Stimulated activated CD8-positive, alpha-beta memory T cell treated with anti-CD3 and anti-CD28 coated beads, Interleukin-7, amount 100 ng/mL, for 1 hour (primary cell): ENCODE measurements at places on chromosomes 1 and 21.

- no peak for DNase-seq
Observed at GRCh38 chr1:7427605-7428300, 343.3 kb upstream of the VAMP3 start.

GRCh38 chr21:35438643-35439404, 389.7 kb upstream of the RUNX1 start:
- no peak for DNase-seq

DNA sequence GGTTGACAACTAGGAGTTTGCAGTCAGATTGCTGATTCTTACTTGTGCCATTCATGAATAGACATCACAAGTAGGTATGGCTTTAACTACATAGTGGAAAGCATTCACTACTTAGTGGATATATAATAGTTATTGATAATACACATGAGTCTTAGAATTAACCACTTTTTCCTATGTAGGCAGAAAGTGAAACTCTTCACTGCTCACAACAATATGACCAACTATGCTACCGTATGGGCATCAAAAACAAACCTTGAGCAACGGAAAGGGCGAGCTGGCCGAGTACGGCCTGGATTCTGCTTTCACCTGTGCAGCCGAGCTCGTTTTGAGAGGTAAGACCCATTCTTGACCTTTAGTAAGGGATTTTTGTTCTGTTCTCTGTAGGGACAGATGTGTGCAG, 38.7 kb downstream of the DHX9 start:
- DNase-seq: no peak

GRCh38 chr1:146012703-146013558, 8.6 kb downstream of the HJV start:
- no peak for DNase-seq

DNA sequence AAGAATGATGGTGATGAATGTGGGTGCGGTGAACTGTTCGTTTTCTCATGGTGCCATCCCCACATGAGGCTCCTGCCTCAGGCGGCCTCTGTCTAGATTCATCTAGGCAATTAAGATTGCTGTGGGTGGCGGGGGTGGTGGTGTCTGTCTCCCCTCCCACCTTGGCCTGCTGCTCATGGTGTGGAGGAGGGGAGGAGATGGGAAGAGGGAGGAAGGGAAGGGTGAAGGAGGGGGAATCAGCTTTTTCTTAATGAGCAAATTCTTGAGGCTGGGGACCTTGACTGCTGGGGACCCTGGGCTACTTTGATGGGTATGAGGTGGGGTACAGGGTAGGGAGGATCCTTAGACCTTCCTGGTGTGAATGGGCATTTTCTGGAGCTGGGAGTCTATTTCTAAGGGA, 55.8 kb downstream of the H3-3A start:
- no peak for DNase-seq

- no peak for DNase-seq
Observed at GRCh38 chr21:36460866-36461265, 19.1 kb downstream of the CLDN14 start.

GRCh38 chr21:42818328-42818749, 61.0 kb downstream of the WDR4 start:
- DNase-seq: peak; percentile 40

GRCh38 chr21:45014747-45015468, 59.5 kb upstream of the ADARB1 start:
- no peak for DNase-seq

GRCh38 chr1:214833178-214833756, 230.3 kb downstream of the CENPF start:
- no peak for DNase-seq

DNA sequence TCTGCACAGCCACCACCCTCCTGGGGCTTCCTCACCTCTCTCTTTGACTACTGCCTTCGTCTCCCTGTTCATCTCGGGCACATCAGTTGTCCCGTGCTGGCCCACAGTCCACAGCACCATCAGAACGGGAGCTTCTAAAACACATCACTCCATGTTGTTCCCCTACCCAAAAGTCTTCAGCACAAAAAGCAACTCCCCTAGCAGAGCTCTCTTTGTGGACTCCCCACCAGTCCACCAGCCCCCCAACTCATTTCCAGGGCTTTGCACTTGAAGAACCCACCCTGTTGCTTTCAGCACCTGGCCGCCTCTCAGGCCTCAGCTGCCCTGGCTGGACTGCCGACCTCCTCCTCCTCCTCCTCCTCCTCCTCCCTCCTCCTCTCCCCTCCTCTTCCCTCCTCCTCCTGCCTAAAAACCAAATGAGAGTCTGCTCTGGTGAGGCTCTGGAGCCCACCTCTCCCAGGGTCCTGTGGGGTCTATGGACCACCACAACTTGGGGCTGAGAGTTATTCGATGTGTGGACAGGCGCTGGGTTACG, 251.2 kb upstream of the VAMP3 start:
- no peak for DNase-seq

- DNase-seq: no peak
Observed at GRCh38 chr1:56535939-56536338, 43.4 kb downstream of the PLPP3 start.

DNA sequence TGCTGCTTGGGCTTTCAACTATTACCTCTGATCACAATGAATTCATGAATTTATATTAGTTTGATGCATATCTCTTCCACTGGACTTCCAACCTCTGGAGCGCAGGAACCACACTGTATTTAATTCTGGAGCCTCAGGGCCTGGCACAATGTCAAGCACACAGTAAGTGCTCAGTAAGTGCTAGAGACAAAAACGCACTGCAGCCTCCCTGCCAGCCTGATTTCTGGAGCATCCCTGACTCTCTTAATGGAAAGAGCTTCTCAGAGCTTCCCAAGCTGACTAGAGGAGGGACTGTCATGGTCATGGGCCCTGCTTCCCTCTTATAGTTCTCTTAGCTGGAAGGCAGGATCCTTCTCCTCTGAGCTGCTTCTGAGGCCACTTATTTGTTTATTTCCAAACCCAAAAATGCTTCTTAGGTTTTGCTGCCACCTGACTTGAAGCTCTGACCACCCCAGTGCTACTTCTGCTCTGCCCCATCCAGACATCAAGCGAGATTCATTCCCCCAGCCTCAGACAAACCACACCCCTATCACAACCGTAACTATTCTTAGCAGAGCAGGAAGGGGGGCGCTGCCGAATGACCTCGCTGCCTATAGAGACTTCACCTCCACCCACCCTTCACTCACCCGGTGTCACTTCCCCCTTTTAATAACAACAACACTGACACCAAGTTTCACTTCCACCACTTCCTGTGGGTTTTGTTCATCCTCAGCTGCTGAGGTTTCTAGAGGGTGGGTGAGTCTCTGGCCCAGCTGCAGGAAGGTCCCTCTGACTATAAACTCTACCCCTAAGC, 33.6 kb downstream of the NUAK2 start:
- peak; percentile 69 for DNase-seq

DNA sequence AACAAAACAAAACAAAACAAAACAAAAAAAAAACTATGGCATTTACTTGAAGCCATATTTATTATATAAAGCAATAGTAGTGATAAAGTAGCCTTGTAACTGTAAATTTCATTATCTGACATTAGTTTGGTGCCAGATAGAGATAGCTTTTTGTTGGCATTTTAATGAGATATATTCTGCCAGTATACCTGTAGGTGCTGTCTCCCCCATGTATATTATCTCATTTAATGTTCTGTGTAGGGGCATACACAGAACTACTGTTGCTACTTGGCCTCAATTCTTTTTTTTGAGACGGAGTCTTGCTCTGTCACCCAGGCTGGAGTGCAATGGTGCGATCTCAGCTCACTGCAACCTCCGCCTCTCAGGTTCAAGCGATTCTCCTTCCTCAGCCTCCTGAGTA, 67.4 kb downstream of the TMEM200B start:
- DNase-seq: no peak

- DNase-seq: no peak
Observed at GRCh38 chr1:103561643-103562395, 9.6 kb upstream of the AMY2B start.

- DNase-seq: no peak
Observed at GRCh38 chr1:242147096-242147976, 148.4 kb upstream of the MAP1LC3C start.

- DNase-seq: no peak
Observed at GRCh38 chr1:230268371-230269170, 157.6 kb downstream of the PGBD5 start.

- DNase-seq: no peak
Observed at GRCh38 chr1:206472886-206473285, 2.6 kb downstream of the IKBKE start.

DNA sequence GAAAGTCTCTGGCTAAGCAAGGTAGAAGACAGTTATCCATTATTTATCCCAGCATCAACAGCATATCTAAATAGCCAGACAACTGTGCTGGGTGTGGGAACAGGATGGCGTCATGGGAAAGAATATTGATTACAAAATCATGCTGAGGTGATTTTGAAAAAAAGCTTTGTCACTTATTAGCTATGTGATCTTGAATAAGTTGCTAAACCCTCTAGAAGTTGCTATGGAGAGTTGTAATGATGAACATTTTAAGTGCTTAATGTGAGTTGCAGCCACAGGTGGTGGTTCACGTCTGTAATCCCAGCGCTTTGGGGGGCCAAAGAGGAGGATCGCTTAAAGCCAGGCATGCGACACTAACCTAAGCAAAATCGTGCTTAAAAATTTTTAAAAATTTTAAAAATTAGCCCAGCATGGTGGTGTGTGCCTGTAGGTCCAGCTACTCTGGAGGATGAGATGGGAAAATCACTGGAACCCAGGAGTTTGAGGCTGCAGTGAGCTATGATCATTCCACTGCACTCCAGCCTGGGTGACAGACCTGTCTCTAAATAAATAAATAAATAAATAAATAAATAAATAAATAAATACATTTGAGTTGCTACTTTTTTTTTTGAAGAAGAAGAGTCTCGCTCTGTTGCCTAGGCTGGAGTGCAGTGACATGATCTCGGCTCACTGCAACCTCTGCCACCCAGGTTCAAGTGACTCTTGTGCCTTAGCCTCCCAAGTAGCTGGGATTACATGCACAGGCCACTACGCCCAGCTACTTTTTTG, 33.6 kb downstream of the WNT2B start:
- no peak for DNase-seq

GRCh38 chr1:42476605-42477004, 13.5 kb downstream of the CCDC30 start:
- DNase-seq: no peak

- no peak for DNase-seq
Observed at GRCh38 chr1:205896351-205896750, 46.4 kb upstream of the PM20D1 start.

DNA sequence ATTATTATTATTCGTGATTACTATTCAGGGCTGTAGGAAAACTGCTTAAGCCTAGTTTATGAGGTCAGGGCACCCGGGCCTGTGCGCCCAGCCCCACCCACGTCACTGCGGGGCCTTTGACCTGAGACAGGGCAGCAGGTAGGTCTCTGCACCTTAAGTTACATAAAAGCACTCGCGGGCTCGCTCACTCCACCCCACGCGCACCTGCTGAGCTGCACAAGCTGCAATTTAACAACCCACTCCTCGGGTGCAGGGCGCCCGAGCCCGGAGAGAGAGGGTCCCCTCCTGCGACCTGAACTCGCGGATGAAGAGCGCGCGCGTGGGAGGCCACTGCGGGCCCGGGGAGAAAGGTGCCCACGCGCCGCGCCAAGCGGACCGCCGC, 477 bp downstream of the ICMT start:
- DNase-seq: no peak

GRCh38 chr1:205122489-205122882, 708 bp upstream of the RBBP5 start:
- DNase-seq: no peak

DNA sequence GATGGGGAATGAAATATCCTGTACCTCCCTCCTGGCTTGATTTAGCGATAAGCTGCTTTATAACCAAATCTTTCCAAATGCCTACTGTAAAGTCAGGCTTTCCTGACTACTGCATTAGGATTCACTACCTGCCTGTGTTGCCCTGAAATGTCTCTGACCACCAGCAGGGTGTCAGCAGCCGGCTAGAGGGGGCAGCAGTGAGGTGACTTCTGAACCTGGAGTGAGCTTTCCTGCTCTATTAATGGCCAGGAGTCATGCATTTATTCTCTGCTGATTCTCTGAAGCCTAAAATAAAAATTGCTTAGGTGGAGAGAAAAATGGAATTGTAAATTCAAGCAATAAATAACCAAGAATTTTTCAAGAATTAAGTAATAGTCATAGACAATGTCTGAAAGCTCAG, 2.5 kb downstream of the BACE2 start:
- DNase-seq: no peak

DNA sequence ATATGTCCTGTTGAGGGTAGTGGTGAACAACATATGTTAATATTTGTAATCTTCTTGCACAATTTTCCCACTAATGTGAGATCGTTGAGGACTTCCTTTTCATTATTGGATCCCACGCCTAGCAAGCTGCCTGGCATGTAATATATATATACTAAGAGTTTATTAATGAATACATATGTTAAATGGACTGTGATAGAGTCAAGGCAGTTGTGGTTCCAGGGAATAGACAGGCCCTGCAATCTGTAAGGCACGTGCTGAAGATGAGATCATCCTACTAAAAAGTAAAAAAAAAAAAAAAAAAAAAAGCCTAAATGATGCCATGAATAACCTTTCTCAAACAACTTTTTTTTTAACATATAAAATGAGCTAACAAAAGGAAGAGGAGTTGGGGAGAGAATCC, 28.9 kb downstream of the PLPPR5 start:
- DNase-seq: no peak

DNA sequence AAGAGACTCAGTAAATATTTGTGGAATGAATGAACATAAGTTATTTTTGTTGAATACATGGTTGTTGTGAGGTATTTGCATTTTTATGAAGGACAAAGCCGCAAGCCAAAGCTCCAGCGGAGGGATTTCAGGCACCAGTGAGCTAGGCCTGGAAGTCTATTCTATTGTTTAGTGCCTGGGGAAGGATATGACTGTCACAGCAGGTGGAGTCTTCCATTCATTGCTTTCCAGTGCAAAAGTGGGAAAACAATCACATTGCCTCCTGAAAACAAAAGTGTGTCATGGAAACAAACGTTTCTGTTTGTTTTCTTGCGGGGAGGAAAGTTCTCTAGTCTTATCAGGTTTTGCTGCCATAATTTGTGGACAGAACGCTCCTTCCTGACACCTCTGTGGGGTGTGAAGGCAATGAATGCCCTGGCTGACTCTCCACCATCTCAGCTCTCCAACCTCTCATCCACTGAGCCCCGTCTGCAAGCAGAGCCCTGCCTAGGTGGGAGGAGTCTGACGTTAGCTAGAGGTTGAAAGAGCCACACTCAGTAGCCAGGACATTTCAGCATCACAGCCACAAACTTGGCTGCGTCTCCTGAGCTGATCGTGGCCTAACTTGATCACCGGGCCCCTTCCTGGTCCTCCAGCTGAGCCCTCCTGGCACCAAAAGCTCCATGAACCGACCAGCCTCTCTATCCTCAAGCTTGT, 739.1 kb downstream of the MATN1 start:
- no peak for DNase-seq
